SK-N-DZ (cell line): ENCODE measurements at places on chromosomes 6 and 20.

- no peak for DNase-seq
Measured at GRCh38 chr6:112761740-112762139, 414.6 kb downstream of the RFPL4B start.

DNA sequence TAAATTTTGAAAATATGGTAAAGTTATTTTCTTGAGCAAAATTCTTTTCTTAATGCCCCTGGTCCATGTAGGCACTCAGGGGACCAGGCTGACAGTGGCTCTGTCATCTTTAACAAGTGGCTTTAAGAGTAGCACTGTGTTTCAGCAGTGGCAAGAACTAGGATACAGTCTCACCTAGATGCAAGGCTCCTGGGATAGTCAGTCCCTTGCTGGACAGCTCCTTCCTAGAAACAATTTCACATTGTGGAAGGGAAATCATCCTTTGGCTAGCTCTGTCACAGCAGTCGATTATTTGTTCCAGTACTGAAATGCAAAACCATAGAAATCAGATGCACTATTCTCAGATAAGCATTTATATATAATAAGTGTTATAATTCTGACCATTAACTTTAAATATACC is 175.4 kb upstream of the KCNQ5 start:
- DNase-seq, result no peak

DNA sequence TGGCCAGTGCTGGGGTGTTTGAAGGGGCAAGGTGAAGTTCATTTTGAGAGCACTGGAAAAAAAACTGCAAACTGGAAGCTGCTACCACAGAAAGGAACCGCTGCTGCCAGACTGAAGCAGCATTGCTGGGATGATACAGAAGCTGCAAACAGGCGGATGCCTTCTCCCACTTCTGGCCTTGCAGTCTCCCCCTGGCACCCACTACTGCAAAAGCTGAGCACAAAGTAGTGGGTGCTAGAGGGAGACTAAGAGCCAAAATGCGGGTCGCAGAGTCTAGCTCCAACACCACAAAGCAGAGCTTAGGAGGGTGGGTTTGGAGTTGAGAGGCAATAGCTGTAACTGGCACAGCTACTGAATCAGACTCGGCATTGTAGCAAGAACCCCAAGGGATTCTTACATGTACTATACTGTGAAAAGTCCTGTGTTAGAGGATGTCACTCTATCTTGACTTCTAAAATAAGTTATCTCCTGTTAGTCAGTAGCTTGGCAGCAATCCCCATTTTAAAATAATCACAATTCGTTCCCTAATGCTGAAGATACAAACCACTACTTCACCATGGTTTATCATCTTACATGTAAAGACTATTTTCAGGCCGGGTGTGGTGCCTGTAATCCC is 44.0 kb upstream of the COL21A1 start:
- no peak for DNase-seq

- no peak for DNase-seq
Measured at GRCh38 chr20:10596710-10597121, 77.1 kb downstream of the JAG1 start.

DNA sequence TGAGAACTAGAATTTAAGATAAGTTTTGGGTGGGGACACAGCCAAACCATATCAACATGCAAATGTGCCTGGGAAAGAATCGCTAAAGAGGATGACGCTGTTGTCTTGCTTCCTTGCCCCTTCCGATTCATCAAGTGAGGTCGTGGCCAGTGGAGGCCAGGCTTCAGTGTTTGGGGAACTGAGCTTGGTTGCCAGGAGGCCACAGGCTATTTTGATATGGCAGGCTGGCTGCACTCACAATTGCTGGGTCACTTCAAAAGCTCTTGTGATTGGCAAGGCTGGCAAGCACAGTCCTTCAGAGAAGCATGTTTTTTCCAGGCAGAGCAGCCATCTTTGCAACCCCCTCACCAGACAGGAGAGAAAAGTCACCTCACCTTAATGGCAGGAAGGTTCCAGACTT is 45.8 kb downstream of the SAMD5 start:
- DNase-seq, result no peak

DNA sequence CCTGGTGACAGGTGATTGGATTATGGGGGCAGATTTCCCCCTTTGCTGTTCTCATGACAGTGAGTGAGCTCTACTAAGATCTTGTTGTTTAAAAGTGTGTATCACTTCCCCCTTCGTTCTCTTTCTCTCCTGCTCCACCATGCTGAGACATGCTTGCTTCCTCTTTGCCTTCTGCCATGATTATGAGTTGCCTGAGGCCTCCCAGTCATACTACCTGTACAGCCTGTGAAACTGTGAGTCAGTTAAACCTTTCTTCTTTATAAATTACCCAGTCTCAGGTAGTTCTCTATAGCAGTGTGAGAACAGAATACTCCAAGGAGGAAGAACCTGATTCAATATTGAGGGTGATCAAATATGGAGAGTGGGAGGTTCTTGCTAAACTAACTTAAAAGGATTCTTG is 724.9 kb downstream of the DOK5 start:
- DNase-seq, result no peak

DNA sequence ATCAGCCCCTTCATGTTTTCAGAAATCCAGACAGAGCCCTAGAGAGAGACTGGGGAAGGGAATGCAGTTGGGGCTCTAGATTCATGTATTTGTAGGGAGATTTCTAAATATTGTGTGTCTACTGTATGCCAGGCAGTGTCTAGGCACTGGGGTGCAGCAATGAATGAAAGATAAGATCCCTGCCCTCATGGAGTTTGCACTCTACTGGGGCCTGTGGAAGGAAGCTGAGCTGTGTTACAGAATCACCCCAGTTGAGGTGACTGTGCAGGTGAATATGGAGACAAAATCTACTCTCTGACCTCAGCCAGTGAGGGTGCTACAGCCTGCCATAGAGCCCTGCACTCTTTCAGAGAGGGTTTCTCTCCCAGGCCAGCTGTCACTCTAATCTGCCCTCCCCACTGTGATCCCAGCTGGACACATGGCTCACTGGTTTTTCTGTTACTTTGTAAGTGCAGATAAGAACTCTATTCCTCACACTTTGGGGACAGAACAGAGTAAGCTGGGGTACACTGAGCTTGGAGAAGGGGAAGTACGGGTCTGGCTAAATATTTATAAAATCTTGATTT is 69.2 kb upstream of the E2F3 start:
- DNase-seq, result no peak

DNA sequence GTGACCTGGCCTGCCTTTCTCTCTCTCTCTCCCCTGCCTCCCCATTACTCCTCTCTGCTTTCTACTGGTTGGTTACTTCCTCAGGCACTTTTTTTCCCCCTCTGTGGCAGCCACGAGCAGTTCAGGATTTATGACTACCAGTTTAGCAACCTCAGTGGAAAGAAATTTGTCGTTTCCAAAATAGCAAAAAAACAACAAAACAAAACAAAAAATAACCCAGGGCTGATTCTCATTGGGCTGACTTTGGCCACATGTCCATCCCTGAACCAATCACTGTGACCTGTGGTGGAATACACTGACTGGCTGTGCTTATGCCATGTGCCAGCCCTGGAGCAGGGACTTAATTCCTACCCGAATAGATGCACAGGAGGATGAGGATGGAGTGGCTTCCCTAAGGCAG is 137.4 kb downstream of the TFAP2C start:
- no peak for DNase-seq

DNA sequence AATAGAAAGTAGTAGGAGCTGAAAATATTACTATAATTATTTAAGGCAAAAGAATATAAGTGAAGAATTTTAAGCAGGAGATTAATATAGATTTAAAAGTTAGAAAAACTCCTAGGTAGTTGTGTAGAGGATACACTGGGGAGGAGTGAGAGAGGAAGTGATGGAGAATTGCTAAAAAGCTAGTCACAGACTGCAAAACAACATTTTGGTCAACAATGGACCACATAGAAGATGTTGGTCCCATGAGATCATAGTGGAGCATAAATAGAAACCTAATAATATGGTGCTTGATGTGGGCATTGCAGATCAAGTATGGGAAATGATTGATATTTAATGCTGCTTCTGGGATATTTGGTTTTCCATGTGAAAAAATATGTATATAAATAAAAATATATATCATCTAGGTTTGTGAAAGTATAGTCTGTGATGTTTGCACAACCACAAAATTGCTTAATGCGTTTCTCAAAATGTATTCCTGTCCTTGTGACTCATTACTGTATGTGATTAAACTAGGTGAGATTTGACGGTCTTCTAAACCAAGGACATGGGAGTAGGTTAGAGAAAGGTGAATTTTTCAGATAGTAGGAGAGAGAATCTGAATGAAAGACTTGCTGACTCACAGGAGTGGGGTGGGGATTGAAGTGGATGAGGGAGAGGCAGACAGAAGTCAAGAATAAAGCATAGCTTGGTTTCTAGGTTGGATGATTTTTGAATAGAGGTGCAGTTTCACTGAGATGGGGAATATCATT is 174.0 kb downstream of the BCKDHB start:
- DNase-seq, result no peak

GRCh38 chr6:166361077-166361429 is 18.7 kb upstream of the SFT2D1 start:
- DNase-seq, result no peak

DNA sequence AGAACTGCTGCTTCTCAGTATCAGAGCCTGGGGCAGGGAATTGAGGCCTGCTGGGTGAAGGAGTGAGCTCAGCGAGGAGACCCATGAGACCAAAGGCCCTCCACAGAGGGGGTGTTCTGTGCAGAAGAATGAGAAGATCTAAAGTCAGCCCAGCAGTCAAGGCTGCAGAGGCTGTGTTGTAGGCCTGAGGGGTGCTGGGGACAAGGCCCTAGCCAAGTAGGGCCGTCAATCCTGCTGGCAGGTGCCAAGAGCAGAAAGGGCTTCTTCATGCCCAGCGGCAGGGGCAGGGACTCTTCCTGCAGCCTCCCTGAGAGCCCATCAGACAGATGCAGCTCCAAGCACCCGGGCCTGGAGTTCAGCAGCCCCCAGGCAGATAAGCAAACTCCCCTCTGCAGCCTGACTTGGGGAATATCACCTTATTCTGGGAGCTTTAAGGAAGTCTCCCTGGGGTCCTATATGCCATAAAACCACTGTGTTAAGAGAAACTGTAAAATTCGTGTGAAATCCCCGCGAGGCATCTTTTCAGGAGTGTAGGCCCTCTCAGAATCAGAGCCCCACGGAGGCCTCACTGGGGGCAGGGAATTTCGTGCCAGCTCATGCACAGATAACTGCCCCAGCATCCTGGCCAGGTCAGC is 9.0 kb downstream of the CCDC167 start:
- no peak for DNase-seq

GRCh38 chr6:149458196-149458595 is 26.6 kb downstream of the ZC3H12D start:
- no peak for DNase-seq

GRCh38 chr6:170280689-170281045 is 10.2 kb downstream of the DLL1 start:
- DNase-seq, result no peak

GRCh38 chr6:80165143-80165542 is 58.7 kb downstream of the BCKDHB start:
- no peak for DNase-seq
